ENCODE measurements at places on chromosomes 1 and 21.

- no peak for DNase-seq
- no peak overlapping the region for H3K4me3 ChIP-seq
- H3K36me3 ChIP-seq: no peaks in the 10 kb centered on the region
- H3K4me1 ChIP-seq: no peaks in the 10 kb centered on the region
Measured at GRCh38 chr21:38255571-38256117, 1.1 kb upstream of the KCNJ15 start.

DNA sequence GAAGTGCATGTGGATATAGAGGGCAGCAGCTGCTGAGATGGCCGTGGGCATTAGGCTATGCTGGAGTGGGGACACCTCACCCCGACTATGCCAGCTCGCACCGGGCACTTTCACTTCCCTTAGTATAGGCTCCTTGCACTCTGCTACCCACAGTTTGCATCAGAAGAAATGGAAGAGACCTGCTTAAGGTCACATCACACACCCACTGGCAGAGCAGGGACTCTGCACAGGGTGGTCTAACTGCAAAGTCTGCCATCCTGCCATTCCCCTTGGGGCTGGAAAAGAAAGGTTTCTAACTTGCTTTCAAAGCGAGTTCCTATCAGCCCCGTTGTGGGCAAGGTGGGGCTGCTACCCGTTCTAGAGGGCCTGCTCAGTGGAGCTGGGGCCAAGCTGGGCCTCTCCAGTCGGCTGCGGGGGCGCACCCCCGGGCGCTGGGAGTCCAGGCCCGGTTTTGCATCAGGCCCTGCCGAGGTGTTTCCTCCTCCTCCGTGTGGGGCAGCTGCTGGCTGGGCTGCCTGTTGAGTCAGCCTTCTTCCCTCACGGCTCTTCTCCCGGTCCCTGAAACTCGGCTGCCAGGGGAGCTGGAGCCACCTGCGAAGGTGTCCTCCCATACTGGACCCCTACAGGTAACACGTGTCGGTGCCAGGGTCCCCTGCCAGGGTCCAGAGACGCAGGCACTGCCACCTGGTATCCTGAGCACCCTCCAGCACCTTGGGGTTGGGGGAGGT is at the start of gene SYTL1:
SYTL1 (plus strand) TSS at position 498 of the 728 bp plus-strand sequence. CDS start 3,313 bp downstream, outside the sequence.
- peak within 1 kb of the TSS; percentile 93 for H3K4me3 ChIP-seq
- peaks cover 28% of the 10 kb centered on the region for H3K36me3 ChIP-seq
- H3K27ac ChIP-seq: peak within 1 kb of the TSS; percentile 95
- peak; percentile 79 for DNase-seq
- H3K27me3 ChIP-seq: no peaks in the 10 kb centered on the region

DNA sequence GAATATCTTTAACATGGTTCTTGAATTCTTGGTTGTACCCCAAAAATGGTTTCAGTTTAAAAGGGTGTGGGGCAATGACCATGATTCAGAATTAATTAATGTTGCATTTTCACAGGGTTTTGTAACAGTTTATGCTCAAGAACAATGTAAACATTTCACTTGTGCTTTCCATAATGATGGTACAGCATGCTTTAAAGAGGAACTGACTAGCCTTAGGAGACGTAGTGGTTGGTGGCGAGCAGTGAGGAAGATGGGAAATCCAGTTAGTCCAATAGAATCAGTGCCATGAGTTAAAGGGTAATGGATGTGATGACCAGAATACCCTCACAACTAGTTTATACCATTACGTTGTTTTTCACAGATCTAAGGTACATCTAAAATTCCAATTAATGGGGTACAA is 138.0 kb downstream of the HS2ST1 start:
- no peaks in the 10 kb centered on the region for H3K4me1 ChIP-seq
- peaks cover 3% of the 10 kb centered on the region for H3K36me3 ChIP-seq
- H3K27me3 ChIP-seq: no peaks in the 10 kb centered on the region

- no peaks in the 10 kb centered on the region for H3K36me3 ChIP-seq
- no peak overlapping the region for H3K4me3 ChIP-seq
- DNase-seq: peak; percentile 17
- H3K4me1 ChIP-seq: no peaks in the 10 kb centered on the region
- H3K27ac ChIP-seq: no peak overlapping the region
Measured at GRCh38 chr1:119549719-119550132, 42.7 kb downstream of the HSD3B1 start.

- H3K27ac ChIP-seq: no peak overlapping the region
- H3K36me3 ChIP-seq: no peaks in the 10 kb centered on the region
- H3K4me1 ChIP-seq: no peaks in the 10 kb centered on the region
- H3K27me3 ChIP-seq: no peaks in the 10 kb centered on the region
Measured at GRCh38 chr1:223271085-223271781, 92.7 kb downstream of the SUSD4 start.

GRCh38 chr1:79845936-79846335 is 839.4 kb upstream of the ADGRL4 start:
- H3K27me3 ChIP-seq: no peaks in the 10 kb centered on the region
- H3K27ac ChIP-seq: no peak overlapping the region
- H3K36me3 ChIP-seq: no peaks in the 10 kb centered on the region
- no peak for DNase-seq

GRCh38 chr1:203378556-203379245 is 27.8 kb upstream of the FMOD start:
- no peak overlapping the region for H3K4me3 ChIP-seq
- H3K36me3 ChIP-seq: no peaks in the 10 kb centered on the region
- no peaks in the 10 kb centered on the region for H3K4me1 ChIP-seq

- H3K27me3 ChIP-seq: no peaks in the 10 kb centered on the region
- no peaks in the 10 kb centered on the region for H3K4me1 ChIP-seq
- no peak for DNase-seq
- no peak overlapping the region for H3K4me3 ChIP-seq
Measured at GRCh38 chr21:28151758-28152157, 840.9 kb downstream of the LTN1 start.

GRCh38 chr1:107776900-107777663 is 187.9 kb downstream of the VAV3 start:
- H3K4me1 ChIP-seq: no peaks in the 10 kb centered on the region
- H3K27me3 ChIP-seq: no peaks in the 10 kb centered on the region
- no peak for DNase-seq
- H3K4me3 ChIP-seq: no peak overlapping the region
- no peaks in the 10 kb centered on the region for H3K36me3 ChIP-seq

- no peak overlapping the region for H3K27ac ChIP-seq
- DNase-seq: no peak
- H3K36me3 ChIP-seq: no peaks in the 10 kb centered on the region
- no peak overlapping the region for H3K4me3 ChIP-seq
Measured at GRCh38 chr1:217917281-217917887, 286.2 kb downstream of the SPATA17 start.
